ENCODE measurements at places on chromosomes 11 and 22. TPM values are rescaled to one million over a fixed set of nuclear protein-coding genes. Genes with fewer than 3 reads are reported as not detected.

Gene ARHGEF17
- 136 TPM for total RNA-seq

DNA sequence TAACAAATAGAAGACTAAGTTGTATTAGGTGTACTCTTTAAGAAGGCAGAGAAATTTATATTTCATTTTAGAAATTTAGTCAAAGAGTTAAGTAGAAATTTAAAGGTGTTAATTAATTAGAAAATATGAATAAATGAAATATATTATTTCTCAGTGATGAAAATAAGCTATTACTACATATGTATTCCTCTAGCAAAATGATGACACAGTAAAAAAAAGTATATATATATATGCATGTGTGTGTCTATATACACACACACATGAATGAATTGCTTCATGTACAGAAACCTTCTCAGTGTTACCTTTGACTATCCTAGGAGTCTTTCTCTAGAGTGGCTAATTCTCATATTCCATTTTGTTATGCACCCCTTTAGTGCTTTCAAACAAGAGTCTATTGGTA lies 7.7 kb downstream of the RNF141 start:
- no peak overlapping the region for H3K27ac ChIP-seq
- no peak for DNase-seq
- H3K4me3 ChIP-seq, result no peak overlapping the region
- H3K27me3 ChIP-seq, result no peaks in the 10 kb centered on the region
- no peaks in the 10 kb centered on the region for H3K4me1 ChIP-seq

GRCh38 chr22:42261296-42261695 lies 9.2 kb downstream of the TCF20 start:
- no peak for DNase-seq
- no peak overlapping the region for H3K27ac ChIP-seq
- H3K27me3 ChIP-seq, result no peaks in the 10 kb centered on the region
- H3K4me3 ChIP-seq, result no peak overlapping the region
- no peaks in the 10 kb centered on the region for H3K36me3 ChIP-seq

- H3K27me3 ChIP-seq, result no peaks in the 10 kb centered on the region
- DNase-seq, result peak; percentile 53
- H3K4me1 ChIP-seq, result peaks cover 47% of the 10 kb centered on the region
- peak overlapping the region; percentile 6 for H3K4me3 ChIP-seq
- H3K36me3 ChIP-seq, result peaks cover 14% of the 10 kb centered on the region
These were observed 4.3 kb downstream of the SMARCB1 start for GRCh38 chr22:23790819-23791737.

- no peak overlapping the region for H3K4me3 ChIP-seq
- DNase-seq, result no peak
- no peaks in the 10 kb centered on the region for H3K27me3 ChIP-seq
- H3K4me1 ChIP-seq, result no peaks in the 10 kb centered on the region
- H3K27ac ChIP-seq, result no peak overlapping the region
These were observed 32.3 kb downstream of the OSBPL5 start for GRCh38 chr11:3132831-3133260.

DNA sequence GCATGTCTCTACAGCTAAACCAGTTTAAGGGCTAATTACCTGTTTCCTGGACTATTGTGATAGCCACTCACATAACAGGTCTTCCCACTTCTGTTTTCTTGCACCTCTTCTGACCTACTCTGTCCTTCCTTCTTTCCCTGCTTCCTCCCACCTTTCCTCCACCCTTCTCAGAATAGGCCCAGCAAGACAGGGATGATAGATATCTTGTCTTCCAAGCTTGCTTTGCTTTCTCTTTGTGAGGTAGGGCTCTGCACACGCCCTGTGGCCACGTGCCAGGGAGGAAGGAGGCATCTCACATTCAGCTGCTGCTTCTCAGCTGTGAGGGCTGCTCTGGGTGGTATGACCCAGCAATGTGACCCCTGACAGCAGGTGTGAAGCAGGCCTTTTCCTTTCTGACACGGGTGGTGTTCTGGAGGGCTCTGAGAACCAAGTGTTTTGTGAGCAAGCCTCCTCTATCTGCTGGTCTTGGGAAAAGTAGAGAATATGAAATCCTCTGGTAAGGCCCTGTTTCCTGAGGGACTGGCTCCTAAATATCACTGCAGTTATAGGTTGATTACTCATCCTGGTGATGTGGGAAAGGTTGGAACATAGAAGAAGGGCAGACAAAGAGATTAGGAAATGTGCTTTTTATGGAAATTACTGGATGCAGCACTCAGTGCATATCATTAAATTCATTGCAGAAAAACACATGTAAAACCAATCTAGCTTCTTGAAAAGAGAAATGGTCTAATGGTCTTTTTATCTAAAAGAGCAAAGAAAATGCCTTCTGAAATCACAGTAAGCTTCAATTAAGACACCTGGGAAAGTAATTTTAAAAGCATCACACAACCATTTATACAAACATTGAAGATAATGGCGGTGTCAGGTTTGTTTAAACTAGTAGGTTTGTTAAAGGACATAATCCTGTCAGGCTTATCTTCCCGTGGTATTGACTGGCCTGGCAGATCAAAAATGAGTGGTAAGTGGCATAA lies 8.5 kb downstream of the AMOTL1 start:
- H3K36me3 ChIP-seq, result peaks cover 5% of the 10 kb centered on the region
- peaks cover 40% of the 10 kb centered on the region for H3K4me1 ChIP-seq
- H3K27ac ChIP-seq, result peak overlapping the region; percentile 30
- DNase-seq, result no peak

DNA sequence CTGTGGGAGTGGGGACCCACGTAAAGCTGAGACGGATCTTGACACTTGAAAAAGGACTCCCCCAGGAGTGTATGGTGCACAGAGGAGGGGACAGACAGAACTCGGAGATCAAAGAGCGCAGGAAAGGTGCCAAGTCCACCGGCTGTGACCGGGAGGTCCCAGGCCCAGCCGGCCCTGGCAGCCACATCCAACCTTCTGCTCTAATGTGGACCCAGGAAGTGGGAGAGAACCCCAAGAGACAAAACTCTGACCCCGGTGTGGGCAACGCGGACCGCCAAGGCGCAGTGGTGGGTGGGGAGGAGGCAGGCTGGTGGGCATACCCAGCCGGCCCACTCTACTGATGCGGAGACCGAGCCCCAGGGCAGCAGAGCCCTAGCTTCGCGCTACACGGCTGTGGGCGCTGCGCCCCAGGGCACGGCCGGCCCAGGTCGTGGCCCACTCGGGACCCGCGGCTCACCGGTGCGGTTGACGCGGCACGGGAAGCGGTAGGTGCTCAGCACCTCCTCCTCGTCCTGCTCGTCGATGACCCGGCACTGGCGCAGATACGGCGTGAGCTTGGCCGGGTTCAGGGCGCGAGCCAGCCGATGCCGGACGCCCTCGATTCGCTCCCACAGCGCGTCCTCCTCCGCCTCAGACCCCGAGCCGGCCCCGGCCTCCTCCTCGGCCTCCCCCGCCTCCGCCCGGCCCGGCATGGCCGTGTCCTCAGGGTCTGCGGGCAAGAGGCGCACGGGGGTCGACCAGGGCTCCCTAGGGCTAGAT lies 527 bp downstream of the CARD10 start:
- peaks cover 7% of the 10 kb centered on the region for H3K36me3 ChIP-seq
- DNase-seq, result no peak
- H3K4me1 ChIP-seq, result peaks cover 8% of the 10 kb centered on the region
- peak overlapping the region; percentile 80 for H3K27ac ChIP-seq
- H3K27me3 ChIP-seq, result peaks cover 8% of the 10 kb centered on the region
- peak overlapping the region; percentile 75 for H3K4me3 ChIP-seq

DNA sequence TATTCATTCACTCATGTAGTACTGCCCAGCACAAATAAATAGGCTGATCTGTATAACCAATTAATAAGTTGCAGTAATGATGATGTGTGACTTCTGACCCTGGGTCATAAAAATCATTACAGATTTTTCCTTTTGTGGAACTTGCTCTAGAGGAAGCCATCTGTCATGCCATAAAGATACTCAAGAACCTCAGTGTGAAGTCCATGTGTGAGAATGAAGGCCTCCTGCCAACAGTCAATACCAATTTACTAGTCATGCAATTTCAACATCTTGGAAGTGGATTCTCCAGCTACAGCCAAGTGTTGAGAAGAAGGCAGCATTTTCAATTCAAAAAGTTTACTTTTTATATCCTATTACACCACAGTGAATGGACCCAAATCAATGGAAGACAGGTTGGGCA lies 435.6 kb upstream of the LRRC4C start:
- no peaks in the 10 kb centered on the region for H3K36me3 ChIP-seq
- no peak overlapping the region for H3K4me3 ChIP-seq
- no peaks in the 10 kb centered on the region for H3K4me1 ChIP-seq
- no peaks in the 10 kb centered on the region for H3K27me3 ChIP-seq
- no peak overlapping the region for H3K27ac ChIP-seq

DNA sequence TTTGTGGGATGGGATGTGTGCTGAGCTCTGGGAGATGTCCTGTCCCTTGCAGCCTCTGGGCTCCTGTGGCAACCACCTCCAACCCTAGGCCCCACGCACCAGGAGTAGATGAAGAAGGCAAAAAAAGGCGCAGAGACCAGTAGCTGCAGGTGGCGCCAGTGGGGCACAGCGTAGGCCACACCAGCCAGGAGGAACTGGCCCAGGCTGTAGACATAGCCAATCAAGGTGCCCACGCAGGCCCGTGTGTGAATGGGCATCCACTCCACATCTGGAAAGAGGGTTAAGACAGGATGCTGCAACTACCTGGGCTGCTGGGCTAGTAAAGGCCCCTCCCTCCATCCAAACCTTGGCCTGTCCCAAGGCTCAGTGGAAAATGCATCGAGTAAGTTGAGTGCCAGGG lies 3.0 kb downstream of the SLC22A6 start:
- no peak for DNase-seq
- H3K27me3 ChIP-seq, result peaks cover 23% of the 10 kb centered on the region
- no peak overlapping the region for H3K27ac ChIP-seq
- H3K4me1 ChIP-seq, result no peaks in the 10 kb centered on the region
- no peak overlapping the region for H3K4me3 ChIP-seq

DNA sequence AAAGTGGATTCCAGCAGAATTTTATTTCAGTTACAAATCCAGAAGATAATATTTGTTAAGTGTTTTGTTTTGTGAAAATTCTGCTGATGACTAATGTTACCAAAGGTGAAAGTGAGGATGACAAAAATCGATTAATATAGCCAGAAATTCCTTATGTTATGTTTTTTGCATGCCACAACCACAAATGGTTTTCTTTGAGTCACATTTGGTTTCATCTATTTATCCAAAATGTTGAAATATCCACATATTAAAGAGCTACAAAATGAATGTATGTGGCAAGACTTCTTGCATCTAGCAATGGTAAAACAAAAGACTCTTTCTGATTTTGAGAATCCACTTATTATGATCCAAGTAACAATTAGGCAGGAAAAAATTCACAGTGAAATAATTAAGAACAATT lies 150.1 kb upstream of the LRRC4C start:
- H3K4me3 ChIP-seq, result no peak overlapping the region
- DNase-seq, result no peak
- no peaks in the 10 kb centered on the region for H3K27me3 ChIP-seq
- no peaks in the 10 kb centered on the region for H3K36me3 ChIP-seq

Gene IFITM10
- total RNA-seq, result 2.2 TPM

GRCh38 chr11:13595166-13595565 lies 73.3 kb upstream of the FAR1 start:
- no peaks in the 10 kb centered on the region for H3K4me1 ChIP-seq
- no peak for DNase-seq
- H3K4me3 ChIP-seq, result no peak overlapping the region
- H3K27ac ChIP-seq, result no peak overlapping the region
- H3K27me3 ChIP-seq, result peaks cover 10% of the 10 kb centered on the region

DNA sequence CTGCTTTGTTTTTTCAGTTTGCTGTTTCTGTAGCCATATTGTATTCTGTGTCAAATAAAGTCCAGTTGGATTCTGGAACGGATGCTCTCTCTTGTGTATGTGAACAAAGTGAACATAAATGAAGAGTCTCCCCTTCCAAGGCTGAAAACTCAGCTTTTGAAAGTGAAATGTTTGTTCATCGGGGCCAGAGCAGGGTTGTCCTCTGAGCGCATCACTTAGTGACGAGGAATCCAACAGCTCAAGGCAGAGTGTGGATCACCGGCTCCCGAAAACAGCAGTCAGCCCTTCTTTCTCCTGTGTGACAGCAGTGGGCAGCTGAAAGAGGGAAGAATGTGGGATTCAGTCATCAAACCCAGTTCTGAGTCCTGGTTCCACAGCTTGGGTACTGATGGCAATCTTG lies 21.4 kb downstream of the RBX1 start:
- H3K27me3 ChIP-seq, result no peaks in the 10 kb centered on the region
- peaks cover 20% of the 10 kb centered on the region for H3K36me3 ChIP-seq
- H3K4me3 ChIP-seq, result no peak overlapping the region
- DNase-seq, result no peak
- H3K27ac ChIP-seq, result no peak overlapping the region

DNA sequence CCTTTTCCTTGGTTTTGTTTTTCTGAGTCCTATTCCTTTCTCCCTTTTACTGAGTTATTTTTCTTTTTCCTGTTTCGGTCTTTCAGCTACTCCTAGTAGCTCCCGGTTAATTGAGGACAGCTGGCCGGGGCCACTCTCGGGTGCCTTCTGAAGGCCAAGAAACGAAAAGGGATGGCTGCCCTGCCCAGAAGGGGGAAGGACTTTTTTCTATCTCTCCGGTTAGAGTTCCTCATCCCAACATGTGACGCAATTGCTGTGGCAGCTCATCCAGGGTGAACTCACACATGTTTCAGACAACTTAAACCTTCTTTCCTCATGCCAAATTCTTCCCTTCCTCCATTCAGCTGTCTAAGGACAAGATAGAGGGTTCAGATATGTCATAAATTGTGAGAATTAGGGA lies 83.6 kb downstream of the PIWIL4 start:
- H3K27me3 ChIP-seq, result no peaks in the 10 kb centered on the region
- H3K27ac ChIP-seq, result peak overlapping the region; percentile 48
- H3K4me3 ChIP-seq, result no peak overlapping the region
- no peaks in the 10 kb centered on the region for H3K36me3 ChIP-seq
- H3K4me1 ChIP-seq, result peaks cover 43% of the 10 kb centered on the region
- no peak for DNase-seq

Gene LYVE1
- 0.25 TPM for total RNA-seq

GRCh38 chr22:19543970-19544708 lies 19.9 kb upstream of the CLDN5 start:
- no peak overlapping the region for H3K27ac ChIP-seq
- no peaks in the 10 kb centered on the region for H3K4me1 ChIP-seq
- H3K27me3 ChIP-seq, result peaks cover 13% of the 10 kb centered on the region

DNA sequence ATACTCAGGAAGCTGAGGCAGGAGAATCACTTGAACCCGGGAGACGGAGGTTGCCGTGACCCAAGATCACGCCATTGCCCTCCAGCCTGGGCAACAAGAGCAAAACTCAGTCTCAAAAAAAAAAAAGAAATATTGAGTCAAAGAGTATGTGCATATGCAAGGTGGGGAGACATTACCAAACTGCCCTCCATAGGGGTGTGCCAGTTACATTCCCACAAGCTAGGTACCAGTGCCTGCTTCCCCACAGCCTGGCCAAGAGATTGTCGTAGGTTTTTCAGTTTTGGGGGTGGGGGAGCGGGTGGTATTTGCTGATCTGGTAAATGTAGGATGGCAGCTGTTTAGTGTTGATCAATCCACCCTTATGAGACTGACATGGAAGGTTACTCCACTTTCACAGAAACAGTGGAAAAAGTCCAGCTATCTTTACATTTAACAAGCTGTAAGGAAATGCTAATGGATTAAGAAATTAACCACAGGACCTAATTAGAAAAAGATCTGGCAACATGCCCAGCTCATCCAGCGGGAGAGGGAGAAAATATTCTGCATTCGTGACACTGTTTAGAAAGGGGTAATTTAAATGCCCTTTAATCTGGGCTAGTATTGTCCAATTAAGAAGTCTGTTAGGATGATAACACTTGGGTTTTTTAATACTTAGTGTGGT lies 89.4 kb downstream of the PACS1 start:
- H3K4me1 ChIP-seq, result peaks cover 23% of the 10 kb centered on the region
- no peak overlapping the region for H3K27ac ChIP-seq
- no peaks in the 10 kb centered on the region for H3K27me3 ChIP-seq
- DNase-seq, result no peak
- no peak overlapping the region for H3K4me3 ChIP-seq

Gene SOX6
- 46.4 TPM for total RNA-seq
